ENCODE measurements at places on chromosomes 16 and 17. TPM values are rescaled to one million over a fixed set of nuclear protein-coding genes. Genes with fewer than 3 reads are reported as not detected.

Gene NT5M
- 1.2 TPM for total RNA-seq

- no peak for DNase-seq
These were observed 10.0 kb upstream of the NOS2 start for GRCh38 chr17:27810211-27810901.

- no peak for DNase-seq
These were observed 44.8 kb upstream of the GNG13 start for GRCh38 chr16:845351-845745.

DNA sequence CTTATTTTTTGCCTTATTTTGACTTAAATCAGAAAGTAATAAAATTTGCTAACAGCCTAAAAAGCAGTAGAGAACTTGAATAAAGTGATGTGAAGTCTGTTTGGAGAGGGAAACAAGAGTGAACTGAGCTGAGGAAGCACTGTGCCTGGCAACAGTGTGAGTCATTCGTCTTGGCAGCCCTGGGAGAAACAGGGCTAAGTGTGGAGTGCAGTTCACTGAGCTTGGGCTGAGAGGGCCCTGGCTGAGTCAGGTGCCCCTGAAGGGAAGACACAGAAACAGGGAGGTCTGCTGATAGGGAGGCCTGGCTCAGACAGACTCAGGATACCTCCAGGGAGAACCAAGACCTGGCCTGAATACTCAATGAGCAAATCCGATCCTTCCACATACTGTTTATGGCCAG is 132.1 kb downstream of the HS3ST4 start:
- DNase-seq, result no peak

- DNase-seq, result no peak
These were observed 282.5 kb downstream of the SNX29 start for GRCh38 chr16:12258861-12259645.

Gene LITAFD
- not detected for total RNA-seq

Gene PLD6
- 1.3 TPM for total RNA-seq
